ENCODE measurements at places on chromosomes 16 and 17. TPM values are rescaled to one million over a fixed set of nuclear protein-coding genes. Genes with fewer than 3 reads are reported as not detected.
A peak's percentile ranks its signal among the peaks of the same experiment; 100 is the strongest.

The ANKFN1 gene
- total RNA-seq = 0.52 TPM

The CACNB1 gene
- 3.6 TPM for total RNA-seq

The SETD1A gene
- total RNA-seq = 6.8 TPM

The KRT27 gene
- not detected for total RNA-seq

The NTN3 gene
- 0.14 TPM for total RNA-seq

The RCVRN gene
- total RNA-seq = not detected

The COX6A2 gene
- not detected for total RNA-seq

The TTYH2 gene
- total RNA-seq = 2.1 TPM

The SAT2 gene
- total RNA-seq = 51.5 TPM

GRCh38 chr17:72116661-72117521 is 3.9 kb upstream of the SOX9 start:
- DNase-seq = no peak

GRCh38 chr16:88442727-88443576 is 10.1 kb upstream of the ZFPM1 start:
- DNase-seq = peak; percentile 53

- no peak for DNase-seq
These were observed 32.4 kb downstream of the NLRC5 start for GRCh38 chr16:57021757-57022156.

- DNase-seq = no peak
These were observed 571 bp upstream of the USP10 start for GRCh38 chr16:84699147-84699711.

GRCh38 chr16:2333231-2333630 is 7.3 kb downstream of the ABCA3 start:
- no peak for DNase-seq

DNA sequence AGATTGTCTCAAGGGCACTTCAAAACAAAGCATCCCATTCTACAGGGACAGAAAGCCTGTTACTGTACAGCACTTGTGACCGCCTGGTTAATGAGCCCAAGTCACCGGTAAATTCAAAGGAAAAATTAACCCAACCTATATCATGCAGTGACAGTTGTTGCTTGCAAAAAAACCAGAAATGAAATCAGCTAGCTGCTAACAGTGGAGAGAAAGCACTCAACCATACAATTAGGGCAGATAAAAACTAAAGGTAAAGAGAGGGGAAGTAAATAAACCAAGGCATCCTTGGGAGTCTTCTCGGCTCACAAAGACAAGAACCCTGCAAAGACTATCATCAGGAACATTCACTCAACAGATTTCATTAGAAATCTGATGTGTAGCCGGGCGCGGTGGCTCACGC is 5.9 kb downstream of the RETREG3 start:
- no peak for DNase-seq

- no peak for DNase-seq
These were observed 41.1 kb upstream of the MMD start for GRCh38 chr17:55462711-55463110.

DNA sequence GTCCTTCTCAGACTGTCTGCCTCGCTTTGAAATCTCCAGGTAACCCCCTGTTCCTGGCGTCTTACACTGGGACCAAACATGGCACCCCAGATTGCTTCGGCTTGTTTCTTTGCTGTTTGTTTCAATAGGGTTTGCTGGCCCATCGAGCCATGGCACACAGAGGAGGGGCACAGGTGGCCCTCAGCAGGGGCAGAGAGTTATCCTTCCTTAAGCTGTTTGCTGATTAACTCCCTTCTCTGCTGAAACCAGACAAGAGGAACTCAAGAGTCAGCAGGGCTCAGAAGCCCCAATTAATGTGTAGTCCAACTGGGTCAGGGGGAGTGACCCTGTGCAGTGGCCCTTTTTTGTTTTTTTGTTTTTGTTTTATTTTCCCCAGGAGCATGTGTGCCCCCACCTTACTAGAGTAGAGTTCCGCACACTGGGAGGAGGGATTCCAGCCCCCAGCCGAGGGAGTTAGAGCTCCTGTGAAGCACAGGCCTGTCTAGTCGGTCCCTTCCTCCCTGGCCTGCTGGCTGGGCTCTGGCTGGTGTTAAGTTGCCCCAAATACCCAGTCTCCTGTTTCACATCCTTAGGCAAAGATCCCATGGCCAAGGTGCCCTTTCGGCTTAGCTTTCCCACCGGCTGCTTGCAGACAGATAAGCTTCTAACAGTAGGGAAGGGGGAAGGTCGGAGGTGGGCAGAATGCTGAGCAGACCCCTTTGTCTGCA is 39.3 kb downstream of the YPEL2 start:
- DNase-seq = no peak

DNA sequence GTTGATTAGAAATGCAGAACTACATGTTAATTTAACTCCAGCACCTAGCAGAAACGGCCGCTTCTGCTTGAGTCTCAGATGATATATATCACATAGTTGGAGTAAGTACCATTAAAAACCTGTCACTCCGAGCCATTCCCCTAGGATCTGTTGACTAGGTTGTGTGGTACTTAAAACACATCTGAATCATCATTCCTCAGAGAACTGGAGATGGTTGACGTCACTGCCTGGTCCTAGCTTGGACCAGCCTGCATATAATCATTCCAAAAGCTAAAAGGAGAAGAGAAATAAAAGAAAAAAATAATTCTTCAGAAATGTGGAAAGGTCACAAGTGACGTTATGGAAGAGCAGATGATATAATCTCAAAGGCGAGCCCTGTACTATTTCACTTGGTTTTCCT is 31.3 kb upstream of the RASL10B start:
- DNase-seq = no peak

GRCh38 chr16:22372882-22373661 is 1.3 kb downstream of the CDR2 start:
- no peak for DNase-seq

DNA sequence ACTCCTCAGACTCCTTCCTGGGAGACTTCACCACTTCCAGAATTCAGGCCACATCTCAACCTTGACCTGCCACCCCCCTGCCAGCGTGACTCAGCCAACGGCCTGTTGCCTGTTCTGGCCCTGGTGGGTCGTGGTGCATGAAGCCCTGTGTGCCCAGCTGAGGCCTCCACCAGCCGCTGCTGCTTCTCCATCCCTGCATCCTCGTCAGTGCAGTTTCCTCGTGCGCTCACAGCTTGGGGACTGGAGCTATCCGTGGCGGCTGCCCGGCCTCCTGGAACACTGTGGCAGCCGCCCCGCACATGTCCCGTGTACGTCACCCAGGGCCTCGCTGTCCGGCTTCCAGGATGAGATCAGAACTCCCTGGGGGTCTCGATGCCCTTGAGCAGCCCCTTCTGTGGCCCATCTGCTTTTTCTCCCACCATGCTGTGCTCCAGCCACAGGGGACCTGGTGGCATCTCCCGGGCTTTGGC is 8.0 kb upstream of the TEDC2 start:
- no peak for DNase-seq

- DNase-seq = no peak
These were observed 175.2 kb upstream of the NLRP1 start for GRCh38 chr17:5759501-5759925.

- no peak for DNase-seq
These were observed 35.9 kb downstream of the TBX4 start for GRCh38 chr17:61487989-61488595.

- DNase-seq = no peak
These were observed 22.0 kb downstream of the OR3A1 start for GRCh38 chr17:3276126-3276525.

DNA sequence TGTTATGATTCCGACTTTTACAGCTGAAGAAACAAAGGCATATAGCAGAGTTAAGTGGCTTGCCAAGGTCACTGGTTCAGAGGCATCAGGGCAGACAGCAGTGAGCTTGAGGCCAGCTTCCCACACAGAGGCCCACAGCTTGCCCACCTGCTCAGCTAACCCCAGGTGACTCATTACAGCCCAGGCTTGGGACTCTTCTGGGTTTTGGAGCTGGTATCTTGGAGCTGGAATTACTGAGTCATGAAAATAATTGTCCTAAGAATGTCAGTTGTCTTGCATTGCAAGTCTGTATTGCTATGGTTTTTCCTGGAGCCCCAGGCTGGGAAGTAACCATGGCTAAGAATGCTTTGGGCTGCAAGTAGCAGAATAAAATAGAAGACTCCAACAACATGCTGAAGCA is 32.4 kb upstream of the IRX3 start:
- no peak for DNase-seq

GRCh38 chr17:28029044-28029443 is 13.4 kb upstream of the NLK start:
- no peak for DNase-seq

GRCh38 chr16:56203052-56203451 is 11.8 kb downstream of the GNAO1 start:
- DNase-seq = peak; percentile 36

GRCh38 chr16:47687694-47688093 is 226.6 kb downstream of the PHKB start:
- no peak for DNase-seq

DNA sequence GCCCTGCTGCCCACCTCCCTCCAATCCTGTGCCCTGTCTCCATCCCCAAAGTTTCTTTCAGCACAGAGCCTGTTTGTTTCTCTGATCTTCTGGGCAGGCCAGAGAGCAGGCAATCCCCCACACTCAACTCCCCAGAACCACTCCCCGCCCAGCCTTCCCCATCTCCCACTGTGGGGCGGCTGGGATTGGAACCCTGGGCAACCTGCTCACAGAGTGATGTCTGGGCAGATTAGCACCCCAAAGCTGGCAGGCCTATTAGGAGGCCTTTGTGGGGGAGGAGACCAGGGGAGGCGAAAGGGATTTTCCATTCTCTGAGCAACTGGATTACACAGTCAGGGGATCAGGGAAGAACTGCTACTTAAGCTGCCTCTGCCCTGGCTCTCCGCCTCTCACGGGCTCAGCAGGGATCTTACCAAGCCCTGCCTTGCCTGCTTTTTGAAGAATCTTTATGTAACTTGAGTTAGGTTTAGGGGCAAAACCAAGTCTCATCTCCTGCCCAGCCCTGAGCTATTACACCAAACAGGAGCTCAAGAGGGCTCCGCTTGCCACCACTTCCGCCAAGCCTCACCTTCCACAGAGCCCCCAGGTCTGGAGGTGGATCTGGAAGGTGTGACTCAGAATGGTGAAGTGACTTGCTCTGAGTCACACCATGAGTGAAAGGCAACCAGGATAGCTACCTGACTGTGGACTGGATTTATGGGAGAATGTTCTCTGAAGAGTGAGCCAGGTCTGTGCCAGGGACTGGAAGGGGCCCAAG is 16.0 kb upstream of the LHX1 start:
- no peak for DNase-seq

- peak; percentile 41 for DNase-seq
These were observed 22.6 kb downstream of the LRRC36 start for GRCh38 chr16:67349172-67349571.

DNA sequence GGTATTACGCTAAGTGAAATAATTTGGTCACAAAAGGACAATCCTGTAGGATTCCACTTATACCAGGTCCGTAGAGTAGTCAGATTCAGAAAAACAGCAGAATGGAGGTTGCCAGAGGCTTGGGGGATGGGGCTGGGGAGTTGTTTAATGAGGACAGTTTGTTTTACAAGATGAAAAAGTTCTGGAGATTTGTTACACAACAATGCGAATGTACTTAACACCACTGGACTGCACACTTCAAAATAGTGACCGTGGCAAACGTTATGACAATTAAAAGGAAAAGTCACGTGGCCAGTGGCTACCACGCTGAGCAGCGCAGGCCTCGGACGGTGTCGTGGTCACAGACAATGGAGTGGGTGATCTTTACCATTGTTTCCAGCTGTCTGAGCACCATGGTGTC is 338.1 kb downstream of the SEC14L1 start:
- DNase-seq = no peak

DNA sequence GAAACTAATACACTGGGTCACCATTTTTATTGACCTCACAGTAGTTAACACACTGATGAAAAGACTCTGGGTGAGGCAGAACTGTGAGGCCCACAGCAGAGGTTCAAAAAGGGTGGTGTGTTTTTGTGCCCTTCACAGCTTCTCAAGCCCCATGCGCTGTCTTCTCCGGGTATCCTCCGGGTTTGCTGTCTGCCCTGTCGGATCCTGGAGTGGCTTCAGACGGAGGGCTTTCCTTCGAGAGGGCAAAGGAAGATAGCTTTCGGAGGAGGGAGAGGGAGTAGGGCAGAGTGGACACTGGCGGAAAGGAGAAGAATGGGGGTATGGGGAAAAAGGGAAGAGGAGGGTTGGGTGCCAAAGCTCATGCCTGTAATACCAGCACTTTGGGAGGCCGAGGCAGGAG is 80.8 kb downstream of the CYLD start:
- no peak for DNase-seq

DNA sequence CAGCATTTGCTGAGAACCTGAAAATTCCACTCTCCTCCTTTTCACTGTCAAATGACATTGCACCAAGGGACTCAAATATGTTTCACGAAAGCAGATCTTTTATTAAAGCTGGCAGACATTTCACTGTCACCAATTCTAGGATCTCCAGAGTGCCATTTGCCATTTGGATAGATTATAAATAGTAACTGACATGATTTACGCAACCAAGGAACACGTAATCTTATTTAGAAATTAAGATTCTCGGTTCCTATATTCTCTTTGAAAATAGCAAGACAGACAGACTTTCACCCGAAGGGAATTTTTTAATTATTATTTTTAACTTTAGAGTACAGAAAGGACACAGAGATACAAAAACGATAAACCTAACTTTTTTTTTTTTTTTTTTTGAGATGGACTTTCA is 49.6 kb downstream of the ANKFY1 start:
- no peak for DNase-seq

GRCh38 chr17:75642182-75642783 is 9.0 kb downstream of the SMIM5 start:
- DNase-seq = no peak

DNA sequence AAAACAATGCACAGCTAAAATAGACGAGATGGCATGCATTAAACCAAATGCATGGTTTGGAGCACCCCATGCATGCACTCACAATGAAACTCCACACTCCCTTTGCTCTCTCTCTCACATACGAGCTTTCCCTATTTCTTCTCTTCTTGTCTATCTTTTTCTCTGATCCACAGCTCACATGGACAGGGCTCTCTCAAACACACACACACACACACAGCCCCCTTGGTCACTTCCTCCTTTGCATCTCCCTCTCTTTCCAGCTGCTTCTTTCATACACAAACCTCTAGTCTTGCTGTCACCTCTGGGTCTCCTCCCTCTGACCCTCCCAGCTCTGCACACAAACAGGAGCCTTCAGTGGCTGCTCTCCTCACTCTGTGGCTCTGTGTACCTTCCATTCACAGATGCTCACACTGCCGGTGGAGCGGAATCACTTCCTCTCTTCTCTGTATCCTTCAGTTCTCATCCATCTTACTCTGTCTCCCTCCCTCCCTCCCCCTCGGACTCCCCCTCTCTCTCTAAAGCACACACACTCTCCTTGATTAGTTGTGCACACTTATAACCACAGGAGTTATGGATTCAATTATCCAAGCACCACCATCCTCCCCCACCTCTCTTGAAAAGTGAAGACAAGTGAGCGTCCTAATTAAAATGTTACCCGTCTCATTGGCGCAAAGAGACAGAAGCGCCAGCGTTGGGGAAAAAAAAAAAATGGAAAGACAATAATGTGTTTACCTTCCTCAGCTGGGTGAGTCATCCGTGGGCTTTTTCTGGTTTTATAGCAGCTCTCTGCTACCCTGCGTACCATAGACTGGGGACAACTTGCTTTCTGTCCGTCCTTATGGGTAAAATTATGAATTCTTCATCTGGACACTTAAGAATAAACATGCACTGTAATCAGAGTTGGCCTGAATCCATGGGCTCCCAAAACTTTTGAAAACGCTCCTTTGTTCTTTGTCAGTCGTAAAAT is 90.8 kb downstream of the SHISA6 start:
- DNase-seq = no peak

All from NCI-H460 (cell line).